ENCODE measurements at places on chromosomes 6 and 20.
A peak's percentile ranks its signal among the peaks of the same experiment; 100 is the strongest.

DNA sequence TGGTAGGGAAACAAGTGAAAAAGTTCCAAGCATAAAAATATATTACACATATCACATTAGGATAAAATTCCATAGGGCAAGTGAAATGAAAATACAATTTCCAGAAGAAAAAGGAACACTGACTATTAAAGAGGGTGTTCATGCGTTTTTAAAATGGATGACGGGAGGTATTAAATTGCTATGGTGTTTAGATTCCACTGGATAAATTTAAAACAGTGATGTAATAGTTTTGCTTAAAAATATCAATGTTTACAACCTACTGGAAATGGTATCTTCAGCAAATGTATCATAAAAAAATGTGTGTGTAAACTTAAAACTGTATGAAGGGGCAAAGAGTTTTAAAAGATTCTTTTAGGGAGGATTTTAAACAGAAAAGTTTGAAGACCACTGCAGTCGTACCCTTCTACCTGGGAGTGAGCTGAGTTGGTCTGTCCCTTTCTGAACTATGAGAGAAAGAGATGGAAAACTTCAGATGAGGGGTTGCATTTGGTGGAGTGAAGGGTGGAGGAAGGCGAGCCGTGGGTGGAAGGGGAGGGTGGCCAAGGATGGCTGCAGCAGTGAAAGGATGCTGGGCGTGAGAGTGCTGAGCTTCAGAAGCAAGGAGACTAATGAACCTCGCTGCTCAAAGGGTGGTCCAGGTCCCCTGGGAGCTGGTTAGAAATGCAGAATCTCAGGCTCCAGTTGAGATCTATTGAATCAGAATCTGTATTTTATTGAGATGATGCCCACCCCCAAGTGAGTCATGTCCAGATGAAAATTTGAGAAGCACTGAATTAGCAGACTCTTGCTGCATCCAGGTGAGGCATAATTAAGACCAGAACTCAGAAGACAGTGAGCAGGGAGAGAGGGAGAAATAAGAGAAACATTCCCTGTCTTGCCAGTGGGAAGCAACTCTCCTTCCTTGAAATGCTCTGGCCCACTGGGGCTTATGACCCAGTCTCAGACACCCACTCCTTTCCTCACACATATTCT, 54.5 kb upstream of the MRPS10 start:
- DNase-seq: peak; percentile 49

- peak; percentile 22 for DNase-seq
Observed at GRCh38 chr20:58716476-58717277, 24.1 kb downstream of the NPEPL1 start.

- DNase-seq: no peak
Observed at GRCh38 chr6:134258849-134259306, 59.0 kb downstream of the SGK1 start.

DNA sequence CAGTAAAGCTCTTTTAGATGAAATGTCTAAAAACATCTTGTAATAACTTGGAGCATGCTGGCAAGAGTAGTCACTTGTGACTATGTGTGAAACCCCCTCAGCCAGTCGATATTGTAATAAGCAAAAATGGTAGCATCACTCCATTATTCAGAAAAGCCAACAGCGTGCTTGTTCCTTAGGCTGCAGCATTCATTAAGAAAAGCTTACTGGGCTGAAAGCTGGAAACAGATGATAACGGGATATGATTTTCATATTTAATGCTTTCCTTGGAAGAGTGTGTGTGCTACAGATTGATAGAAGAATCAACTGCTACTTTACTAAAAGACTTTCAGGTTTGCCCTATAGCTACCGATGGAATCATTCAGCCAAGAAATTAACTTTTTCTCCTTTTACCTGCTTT, 20.3 kb downstream of the KIZ start:
- no peak for DNase-seq

GRCh38 chr6:73308712-73309534, 45.2 kb downstream of the DPPA5 start:
- DNase-seq: peak; percentile 13

DNA sequence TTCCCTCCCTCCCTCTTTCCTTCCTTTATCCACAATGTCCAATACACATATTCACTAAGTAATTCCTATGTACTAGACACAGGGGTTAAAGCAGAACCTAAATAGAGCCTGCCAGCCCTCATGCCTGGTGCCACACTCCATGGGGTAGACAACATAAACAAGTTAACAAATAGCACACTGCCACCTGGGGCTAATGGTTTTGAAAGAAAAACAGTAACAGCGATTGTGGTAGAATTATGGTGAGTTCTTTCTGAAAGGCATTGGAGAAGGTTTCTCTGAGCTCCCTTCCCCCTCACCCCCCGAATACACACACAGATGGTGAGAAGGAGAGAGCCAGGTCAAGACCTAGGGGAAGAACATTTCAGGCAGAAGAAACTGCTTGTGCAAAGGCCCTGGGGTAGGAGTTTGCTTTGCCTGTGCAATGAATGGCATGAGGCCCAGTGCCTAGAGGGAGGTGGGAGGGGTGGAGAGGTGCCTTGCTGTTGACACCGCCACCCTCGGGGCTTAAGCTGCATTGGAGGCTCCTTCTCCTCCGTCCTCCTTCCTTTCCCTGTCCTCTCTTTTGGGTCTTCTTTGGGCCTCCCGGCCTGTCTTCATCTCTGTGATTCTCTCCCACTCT, 502.4 kb upstream of the SULF2 start:
- no peak for DNase-seq

- peak; percentile 38 for DNase-seq
Observed at GRCh38 chr20:46826343-46826984, 68.2 kb upstream of the EYA2 start.

DNA sequence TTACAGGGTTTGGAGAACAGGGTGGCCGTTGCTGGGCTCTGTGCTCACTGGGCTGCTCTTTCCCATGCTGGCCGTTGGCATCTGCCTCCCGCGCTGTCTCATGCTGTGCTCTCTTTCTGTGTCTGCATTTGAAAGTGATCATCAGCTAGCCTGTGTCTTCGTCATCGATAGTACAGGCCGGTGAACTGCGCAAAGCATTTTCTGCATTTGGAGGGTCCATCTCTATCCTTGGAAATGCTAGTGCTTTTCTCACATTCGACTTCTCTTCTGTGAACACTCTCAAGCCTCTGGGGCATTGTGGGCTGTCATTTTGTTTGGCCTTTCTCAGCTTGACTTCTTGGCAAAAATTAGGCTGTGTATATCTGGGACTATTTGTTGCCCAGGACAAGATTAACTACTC, 6.8 kb upstream of the SNHG17 start:
- no peak for DNase-seq

GRCh38 chr20:36439040-36439730, 102.1 kb upstream of the MYL9 start:
- DNase-seq: peak; percentile 85

- no peak for DNase-seq
Observed at GRCh38 chr6:88304520-88304919, 138.4 kb upstream of the CNR1 start.

GRCh38 chr6:34201455-34202107, 35.1 kb upstream of the HMGA1 start:
- DNase-seq: no peak

GRCh38 chr20:50246367-50247195, 56.0 kb downstream of the CEBPB start:
- no peak for DNase-seq

- no peak for DNase-seq
Observed at GRCh38 chr6:146316175-146316495, 227.5 kb upstream of the RAB32 start.

- no peak for DNase-seq
Observed at GRCh38 chr6:120588424-120588823, 745.9 kb downstream of the TBC1D32 start.

- DNase-seq: peak; percentile 53
Observed at GRCh38 chr6:3355358-3356055, 96.8 kb downstream of the PSMG4 start.

DNA sequence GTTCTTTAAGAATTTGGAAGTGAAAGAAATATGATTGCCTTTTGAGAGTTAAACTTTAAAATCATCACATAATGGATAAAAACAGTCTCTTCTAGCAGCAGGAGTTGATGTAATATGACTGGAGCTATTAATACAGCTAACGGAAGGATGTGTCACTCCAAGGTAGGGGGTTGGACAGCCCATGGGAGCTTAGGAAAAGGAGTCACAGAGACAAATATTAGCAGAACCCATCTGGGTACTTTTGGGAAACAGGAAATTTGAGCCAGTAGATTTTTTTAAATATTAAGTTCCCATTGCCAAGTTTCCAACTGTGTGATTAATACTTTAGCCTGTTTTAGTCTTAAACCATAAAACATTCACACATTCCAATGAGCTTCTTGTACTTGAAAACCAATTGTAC, 164.7 kb upstream of the RIMS1 start:
- DNase-seq: peak; percentile 45

- no peak for DNase-seq
Observed at GRCh38 chr6:167329014-167329413, 4.1 kb downstream of the TTLL2 start.

DNA sequence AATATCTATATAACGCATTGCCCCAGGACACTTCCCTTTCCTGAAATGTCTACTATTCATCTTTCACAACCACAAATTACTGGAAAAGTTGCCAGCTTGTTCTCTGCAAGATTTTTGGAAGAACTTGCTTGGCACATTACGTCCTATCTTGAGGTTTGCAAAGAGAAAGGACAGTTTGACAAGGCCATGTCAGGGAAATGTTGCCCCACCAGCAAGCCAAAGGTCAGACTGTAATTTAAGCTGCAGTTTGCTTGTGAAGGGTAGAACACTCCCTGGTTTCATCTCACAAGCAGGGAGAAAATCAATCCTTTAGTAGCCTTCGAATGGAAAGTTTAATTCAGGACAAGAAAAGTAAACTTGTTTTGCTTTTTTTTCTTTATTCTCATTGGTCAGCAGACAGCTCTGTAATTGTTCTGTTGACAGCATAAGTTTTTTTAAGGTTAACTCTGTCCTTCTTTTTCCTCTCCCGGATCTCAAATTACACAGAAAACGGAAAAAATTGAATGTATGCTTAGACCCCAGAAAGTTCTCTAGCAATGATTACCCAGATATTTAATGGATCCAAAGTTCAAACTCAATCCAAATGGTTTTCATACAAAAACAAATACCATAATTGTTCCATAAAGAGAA, 541.8 kb upstream of the NRSN1 start:
- DNase-seq: no peak

DNA sequence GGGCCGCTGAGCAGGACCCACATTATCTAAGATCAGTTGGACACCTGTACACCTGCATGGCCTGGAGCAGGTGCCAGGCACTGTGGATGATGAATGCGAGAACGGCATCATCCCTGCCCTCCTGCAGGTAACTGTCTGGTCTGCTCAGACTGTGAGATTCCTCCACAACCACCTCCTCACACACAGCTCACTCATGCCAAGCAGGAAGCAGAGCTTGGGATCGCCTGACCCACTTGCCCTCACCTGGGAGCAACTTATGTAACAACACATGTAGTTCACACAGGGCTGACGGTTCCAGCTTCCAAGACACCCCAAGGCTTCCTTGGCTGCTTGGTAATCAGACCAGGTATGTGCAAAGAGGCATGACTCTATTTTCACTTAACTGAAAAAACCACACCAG, 359.2 kb downstream of the PREX1 start:
- no peak for DNase-seq

DNA sequence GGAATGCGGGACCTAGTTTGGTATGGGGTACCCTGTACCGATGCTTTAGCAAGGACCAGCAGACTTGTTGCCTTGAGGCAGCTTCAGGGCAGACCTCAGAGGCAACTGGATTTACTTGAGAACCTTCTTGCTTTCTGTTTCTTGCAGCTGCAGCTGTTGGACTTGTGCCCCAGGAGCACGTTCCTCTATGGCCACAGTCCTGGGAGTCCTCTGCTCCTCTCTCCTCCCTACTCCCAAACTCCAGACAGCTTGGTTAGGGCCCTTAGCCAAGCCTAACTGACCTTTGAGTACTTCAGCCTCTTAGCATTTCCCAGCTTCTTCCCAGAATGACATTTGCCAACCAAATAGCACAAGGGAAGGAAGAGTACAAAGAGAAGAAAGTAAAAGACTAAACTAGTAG, 34.7 kb downstream of the GHRH start:
- peak; percentile 40 for DNase-seq

- DNase-seq: no peak
Observed at GRCh38 chr6:40074306-40075055, 140.2 kb upstream of the MOCS1 start.

GRCh38 chr6:168520233-168520632, 79.2 kb downstream of the SMOC2 start:
- no peak for DNase-seq

- DNase-seq: peak; percentile 89
Observed at GRCh38 chr6:158002951-158003853, 21.5 kb downstream of the SYNJ2 start.

GRCh38 chr6:137949686-137950390, 82.8 kb downstream of the TNFAIP3 start:
- no peak for DNase-seq

DNA sequence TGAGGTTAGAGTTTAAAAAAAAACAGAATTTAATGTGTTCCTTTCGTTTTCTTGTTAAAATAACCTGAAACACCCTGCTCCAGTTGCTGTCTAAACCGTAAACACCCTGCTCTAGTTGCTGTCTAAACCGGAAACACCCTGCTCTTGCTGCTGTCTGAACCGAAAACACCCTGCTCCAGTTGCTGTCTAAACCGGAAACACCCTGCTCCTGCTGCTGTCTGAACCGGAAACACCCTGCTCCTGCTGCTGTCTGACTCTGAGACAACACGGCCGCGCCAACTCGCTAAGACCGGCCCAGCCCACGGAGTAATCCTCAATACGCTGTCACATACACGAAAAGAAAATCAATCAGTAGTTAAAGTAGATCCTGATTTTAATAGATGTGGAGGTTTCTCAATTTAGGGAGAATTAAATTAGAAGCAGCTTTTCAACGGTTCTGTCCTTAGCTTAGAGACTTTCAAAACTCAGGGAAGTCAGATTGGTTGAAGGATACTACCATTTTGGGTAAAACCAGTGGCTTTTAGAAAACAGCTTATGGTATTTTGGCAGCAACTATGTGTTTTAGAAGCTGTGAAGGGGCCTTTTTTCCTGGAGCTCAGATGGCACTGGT, 98.3 kb downstream of the RAMACL start:
- no peak for DNase-seq

DNA sequence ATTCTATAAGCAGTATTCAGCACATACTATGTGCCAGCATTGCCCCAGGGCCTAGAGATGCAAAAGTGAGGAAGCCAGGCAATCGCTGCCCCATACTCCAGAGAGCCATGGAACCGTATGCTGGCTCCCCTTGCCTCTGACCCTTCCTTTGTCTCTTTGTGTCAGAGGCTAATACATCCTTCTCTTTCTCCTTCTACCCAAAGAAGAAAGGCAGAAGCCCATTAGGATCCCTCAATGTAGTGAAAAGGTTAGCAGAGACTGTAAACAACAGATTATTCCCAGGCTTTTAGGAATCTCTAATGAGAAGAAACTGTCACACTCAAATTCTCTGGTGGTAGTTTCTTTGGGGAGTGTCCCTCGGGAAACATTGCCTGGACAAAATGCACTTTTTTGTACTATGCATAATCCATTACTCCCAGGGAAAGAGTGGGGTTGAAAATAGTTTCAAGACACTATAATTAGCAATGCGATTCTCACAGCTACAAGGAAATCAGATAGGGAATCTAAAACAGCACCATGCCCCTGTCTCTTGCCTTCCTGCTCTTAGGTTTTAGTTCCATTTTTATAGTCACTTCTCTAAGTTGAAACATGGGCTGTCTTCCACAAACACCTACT, 325.2 kb upstream of the CNR1 start:
- DNase-seq: no peak
